Activated naive CD4-positive, alpha-beta T cell treated with Interleukin-2 at 50 U/mL for 16 hours (primary cell): ENCODE measurements at places on chromosomes 4 and X.

- no peak for DNase-seq
These were observed 76.5 kb downstream of the ZNF518B start for GRCh38 chr4:10380735-10381134.

DNA sequence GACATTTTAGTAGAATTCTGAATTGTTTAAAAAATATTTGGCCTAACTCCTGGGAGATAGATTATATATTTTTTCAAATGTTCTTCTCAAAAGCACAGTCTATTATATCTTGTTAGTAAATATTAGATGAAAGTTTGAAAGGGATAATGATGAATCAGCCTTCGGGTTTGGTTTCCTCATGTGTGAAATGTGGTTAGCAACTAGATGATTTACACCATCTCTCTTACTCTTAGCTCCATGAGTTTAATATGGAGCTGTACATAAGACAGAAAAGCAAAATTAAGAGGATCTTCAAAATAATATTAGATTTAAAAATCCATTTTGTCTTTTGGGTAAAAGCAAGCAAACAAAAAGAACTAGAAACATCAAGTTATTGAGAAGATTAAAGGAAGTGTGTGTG, 120.8 kb upstream of the SFRP2 start:
- DNase-seq: no peak

DNA sequence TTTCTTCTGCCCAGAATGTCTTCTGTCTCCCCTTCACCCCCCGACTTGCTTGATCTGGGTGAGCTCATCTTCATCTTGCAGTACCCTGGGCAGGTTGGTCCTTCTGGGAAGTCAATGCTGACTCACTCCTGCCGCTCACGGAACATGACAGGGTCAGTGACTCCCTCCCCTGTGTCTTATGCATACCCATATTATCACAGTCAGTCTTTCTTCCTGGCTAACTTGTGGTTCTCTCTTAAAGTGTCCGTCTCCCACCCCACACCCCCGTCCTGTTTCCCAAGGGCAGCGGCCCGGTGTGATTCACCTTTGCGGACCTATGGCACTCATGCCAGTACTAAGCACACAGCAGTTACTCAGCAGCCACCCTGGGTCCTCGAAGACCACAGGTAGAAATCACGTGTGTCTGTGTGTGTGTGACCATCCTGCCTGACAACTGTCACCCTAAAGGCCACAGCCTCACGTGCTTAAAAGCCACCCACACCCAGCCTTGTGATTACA, 17.7 kb downstream of the IQSEC2 start:
- DNase-seq: peak; percentile 42

- DNase-seq: no peak
These were observed 110.8 kb upstream of the NOCT start for GRCh38 chr4:138904793-138905192.

- no peak for DNase-seq
These were observed 123.3 kb downstream of the SLC10A7 start for GRCh38 chr4:146398404-146398803.

DNA sequence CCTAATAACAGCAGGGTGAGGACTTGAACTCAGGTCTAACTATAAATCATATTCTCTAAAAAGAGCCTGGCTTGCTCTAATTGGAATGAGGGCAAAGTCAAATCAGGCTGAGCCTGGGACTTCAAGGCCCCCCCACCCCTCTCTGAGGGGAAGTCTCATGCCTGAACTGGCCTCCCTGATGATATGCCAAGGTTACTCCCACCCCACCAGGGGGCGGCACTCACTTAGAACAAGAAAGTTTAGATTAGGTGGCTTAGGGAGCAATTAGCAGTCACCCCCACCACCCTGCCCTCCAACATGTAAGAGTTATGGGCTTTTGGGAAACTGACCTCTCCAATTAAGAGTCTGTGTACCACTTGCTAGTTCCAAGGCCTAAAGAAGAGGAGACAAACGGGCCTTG, 2.7 kb downstream of the FOXO4 start:
- peak; percentile 77 for DNase-seq

DNA sequence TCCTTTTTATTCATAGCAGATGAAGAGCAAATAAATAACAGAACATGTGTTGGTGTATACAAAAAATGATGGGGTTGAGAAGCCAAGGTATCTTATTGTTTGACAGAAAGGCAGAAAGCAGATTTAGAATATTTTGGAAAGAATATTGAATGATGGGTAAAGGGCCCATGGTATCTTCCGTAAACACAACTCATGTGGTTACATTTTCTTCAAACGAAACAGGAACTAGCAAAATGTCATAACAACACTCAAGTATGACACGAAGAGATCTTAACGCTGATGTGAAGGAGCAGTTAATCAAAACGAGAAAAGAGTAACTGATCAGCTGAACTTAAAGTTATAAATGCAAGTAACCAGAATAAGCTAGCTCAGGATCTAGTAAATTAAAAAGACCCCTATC, 195.7 kb upstream of the GK2 start:
- no peak for DNase-seq

DNA sequence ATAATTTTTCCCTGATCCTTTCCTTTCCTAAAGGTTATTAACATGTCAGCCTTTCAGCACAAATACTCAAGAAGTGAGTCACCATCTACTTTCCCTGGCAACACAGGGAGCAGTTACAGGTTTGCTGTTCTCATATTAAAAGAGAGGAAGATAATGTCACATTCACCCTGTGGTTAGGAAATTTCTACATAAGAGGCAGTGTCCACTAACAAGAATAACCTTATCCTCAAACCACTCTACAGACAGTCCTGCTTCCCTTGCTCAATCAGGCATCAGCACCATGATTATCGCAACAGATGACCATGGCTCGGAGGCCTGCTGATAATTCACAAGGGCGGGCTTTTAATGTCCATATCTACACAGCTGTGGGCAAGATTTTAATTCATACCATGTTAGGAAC, 30.9 kb downstream of the RNF150 start:
- no peak for DNase-seq

DNA sequence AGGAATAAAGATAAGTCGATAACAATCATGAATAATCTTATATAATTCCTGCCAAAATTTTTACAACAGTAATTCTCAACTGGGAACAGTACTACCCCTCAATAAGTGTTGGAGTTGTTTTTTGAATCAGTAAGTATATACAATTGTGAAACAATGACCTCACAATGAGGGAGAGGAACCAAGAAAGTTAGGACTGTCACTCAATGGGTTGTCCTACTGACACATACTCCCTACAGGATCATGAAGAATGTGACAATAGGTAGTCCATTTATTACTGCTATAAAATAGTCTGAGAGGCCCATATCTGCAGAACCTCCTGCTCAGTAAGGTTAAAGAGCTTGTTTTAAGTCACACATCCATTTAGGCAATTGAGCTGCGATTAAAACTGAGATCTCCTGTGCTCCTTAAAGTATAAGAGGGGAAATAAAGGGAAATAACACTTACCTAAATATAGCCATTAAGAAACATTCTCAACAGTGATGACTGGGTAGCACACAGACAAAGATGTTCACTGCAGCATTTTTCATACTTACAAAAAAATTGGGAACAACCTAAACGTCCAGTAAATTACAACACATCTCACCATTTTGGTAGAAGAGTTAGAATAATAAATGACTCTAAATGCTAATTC, 26.2 kb downstream of the FBXW7 start:
- no peak for DNase-seq

DNA sequence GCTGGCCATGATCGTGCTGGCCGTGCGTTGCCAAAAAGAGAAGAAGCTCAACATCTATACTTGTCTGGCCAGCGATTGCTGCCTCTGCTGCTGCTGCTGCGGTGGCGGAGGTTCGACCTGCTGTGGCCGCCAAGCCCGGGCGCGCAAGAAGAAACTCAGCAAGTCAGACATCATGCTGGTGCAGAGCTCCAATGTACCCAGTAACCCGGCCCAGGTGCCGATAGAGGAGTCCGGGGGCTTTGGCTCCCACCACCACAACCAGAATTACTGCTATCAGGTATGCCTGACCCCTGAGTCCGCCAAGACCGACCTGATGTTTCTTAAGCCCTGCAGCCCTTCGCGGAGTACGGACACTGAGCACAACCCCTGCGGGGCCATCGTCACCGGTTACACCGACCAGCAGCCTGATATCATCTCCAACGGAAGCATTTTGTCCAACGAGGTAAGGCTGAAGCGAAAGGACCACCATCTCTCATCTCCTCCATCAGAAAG, 3.3 kb downstream of the PCDH10 start:
- no peak for DNase-seq

DNA sequence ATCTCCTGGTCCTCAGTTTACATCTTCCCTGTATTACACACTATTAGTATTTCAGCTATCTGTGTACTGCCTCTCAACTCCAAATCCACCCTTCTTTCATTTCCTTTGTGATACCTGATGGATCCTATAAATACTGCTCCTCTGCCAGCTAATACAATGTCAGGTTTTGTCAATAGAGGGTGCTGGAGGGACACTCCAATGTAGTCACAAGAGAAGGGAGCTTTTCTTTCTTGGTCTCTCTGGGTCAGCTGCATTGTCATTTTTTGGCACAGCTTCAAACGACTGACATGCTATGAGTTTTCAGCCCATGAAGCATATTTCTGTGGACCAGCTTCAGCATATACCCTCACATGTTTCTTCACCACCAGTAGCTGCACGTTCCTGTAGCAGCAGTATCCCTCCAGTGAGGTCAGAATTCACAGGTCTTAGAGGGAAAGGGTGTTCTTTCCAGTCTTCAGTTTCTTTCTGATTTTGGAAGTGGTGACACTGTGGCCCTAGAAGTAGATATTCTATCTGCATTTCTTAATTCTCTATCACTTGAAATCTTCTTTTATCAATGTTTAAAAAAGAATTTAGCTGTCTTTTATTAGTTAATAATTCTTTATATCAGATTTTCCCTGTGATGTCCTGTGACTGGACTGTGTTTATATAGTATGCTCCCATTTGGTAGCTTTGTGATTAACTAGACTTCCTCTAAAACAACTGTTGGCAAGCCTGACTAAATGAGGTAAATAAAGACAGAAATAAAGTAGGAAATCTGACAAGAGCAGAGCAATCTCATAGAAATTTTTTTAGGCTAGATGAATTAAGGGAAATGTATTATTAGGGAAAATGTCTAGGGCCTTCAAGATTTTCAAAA, 60.6 kb downstream of the GABRA2 start:
- no peak for DNase-seq

GRCh38 chrX:2351321-2351720, 149.5 kb downstream of the DHRSX start:
- DNase-seq: no peak

GRCh38 chrX:124497386-124497785, 151.0 kb downstream of the SH2D1A start:
- DNase-seq: no peak

DNA sequence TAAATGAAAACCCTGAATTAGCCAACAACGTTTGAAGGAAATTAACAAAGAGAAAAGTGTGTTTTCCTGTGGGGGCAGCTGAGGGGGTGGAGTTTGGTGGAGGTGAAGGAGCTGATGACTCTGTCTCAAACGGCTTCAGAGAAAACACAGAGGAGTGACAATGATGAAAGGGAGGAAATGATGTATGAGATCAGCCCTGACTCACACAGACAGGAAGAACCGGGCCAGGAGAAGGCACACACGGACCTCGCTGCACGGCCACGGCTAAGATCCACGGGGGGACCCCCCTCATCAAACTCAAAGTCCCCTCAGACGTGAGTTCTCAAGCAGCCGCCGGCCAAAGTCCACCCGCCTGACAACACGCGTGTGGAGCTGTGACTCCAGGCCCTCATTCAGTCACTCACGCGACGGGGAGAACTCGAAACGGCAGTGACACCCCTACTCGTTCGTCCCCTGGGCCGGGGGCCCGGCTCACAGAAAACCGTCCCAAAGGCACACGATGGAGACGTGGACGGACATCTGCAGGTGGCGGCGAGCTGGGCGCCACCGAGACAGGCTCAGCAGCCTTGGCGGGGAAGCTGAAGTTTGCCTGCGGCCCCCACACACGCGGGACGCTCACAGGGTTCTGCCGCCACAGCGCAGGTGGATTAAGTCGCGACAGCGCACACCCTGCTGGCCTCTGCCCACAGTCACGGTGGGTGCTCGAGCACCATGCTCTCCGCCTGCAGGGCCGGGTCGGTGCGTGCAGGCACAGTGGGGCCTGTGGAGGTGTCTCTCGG, 28.8 kb downstream of the PPP2R3B start:
- DNase-seq: peak; percentile 35

- DNase-seq: no peak
These were observed at the start of gene ARMCX2 for GRCh38 chrX:101659601-101660063. Gene ARMCX2 (minus strand): TSS chrX:101659850. CDS start chrX:101657588, 2,262 bp downstream.

GRCh38 chr4:117771647-117772337, 262.5 kb upstream of the NDST3 start:
- no peak for DNase-seq

DNA sequence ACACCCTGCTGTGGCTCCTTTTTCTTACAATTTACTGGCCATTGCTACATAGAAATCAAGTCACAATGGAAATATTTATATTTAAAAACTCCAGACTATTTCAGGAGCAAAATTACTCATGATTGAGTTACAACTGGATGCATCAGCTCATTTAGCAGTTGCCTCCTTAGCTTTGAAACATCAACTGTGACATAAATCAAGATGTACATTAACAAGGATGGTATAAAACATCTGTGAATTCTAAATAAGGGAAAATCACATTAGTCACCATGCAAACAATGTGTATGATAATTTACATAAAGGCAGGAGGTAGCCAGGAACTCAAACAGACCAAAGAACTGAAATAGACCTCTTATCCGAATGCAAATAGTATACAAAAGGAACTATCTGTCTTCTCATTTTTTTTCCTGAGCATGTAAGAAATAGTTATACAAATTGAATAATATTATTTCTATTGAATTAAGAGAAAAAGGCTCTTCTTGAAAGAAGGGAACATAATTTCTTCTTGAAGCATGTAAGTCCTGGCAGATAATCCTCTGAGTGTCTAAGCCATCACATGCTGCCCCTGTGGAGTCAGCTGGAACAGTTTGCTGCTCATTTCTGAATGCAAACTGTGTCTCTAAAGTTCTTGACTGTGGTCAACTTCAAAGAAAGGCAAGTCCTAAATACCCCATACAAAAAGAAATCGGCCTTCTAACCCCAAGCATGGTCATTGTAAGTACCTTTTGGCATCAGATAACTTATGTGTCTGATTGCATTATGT, 151.2 kb downstream of the NAA11 start:
- DNase-seq: no peak

- DNase-seq: no peak
These were observed 2340.7 kb downstream of the PCDH7 start for GRCh38 chr4:33060674-33061542.

GRCh38 chr4:84583876-84584380, 1.0 kb downstream of the CDS1 start:
- no peak for DNase-seq

DNA sequence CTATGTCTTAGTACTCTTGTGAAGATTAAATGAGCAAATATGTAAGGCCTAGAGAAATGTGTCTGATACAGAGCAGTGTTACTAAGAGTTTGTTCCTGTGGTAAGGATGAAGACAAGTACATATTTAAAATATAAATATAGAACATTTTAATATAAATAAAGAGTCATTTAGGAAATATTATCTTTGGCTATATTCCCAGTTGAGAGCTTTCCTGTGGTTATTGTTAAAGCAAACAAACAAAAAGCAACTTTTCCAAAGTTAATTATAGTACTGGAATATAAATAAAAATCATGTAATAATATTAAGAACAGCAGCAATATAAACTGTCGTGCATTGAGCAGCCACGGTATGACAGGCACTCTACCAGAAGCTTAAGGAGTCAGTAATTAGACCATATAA, 472.5 kb downstream of the INPP4B start:
- no peak for DNase-seq

- DNase-seq: no peak
These were observed 152.7 kb upstream of the FAM241A start for GRCh38 chr4:111992351-111993168.

GRCh38 chr4:168923526-168924194, 86.4 kb downstream of the CBR4 start:
- peak; percentile 35 for DNase-seq

- DNase-seq: no peak
These were observed 151.0 kb downstream of the VCX3A start for GRCh38 chrX:6383917-6384316.
